OCI-M1 (cell line): ENCODE measurements at places on chromosomes 1 and 21.

DNA sequence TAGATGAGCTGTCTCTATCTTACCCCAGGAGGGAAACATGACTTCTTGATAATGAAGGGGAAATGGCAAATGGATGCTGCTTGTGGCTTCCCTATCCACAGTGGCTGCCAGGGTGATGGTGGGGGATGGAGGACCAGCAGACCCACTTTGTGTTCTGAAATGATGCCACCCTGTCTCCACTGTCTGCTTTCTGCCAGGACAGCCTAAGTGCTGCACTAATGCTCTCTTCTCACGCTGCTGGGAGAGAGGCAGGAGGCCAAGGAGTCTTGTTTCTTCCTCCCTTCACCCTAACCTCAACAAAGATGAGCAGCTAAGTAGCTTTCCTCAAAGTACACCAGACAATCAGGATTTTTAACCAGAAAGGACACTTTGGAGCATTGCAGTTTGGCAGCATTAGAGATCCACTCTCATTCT is 36.6 kb downstream of the XCL1 start:
- DNase-seq: no peak

- no peak for DNase-seq
Measured at GRCh38 chr1:115654125-115654524, 12.4 kb downstream of the VANGL1 start.

DNA sequence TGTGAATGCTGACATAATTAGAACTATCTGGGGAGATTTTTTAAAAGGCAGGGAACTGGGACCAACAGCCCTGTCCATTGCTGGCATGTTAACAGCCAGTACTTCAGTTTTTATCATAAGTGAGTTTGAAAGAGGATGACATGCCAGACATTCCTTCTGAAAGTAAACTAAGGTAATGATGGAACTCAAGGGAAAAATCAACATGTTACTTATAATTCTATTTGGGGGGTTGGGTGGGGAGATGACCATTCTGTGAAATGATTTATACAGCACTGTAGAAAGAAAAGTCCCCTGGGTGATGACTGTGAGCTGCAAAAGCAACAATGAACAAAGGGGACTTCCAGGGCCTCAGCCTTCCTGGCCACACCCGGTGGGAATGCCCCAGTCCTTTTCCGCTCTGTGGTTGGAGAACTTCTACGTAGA is 5.4 kb upstream of the LAMC2 start:
- no peak for DNase-seq

GRCh38 chr21:26131554-26131953 is 39.0 kb downstream of the APP start:
- DNase-seq: no peak

DNA sequence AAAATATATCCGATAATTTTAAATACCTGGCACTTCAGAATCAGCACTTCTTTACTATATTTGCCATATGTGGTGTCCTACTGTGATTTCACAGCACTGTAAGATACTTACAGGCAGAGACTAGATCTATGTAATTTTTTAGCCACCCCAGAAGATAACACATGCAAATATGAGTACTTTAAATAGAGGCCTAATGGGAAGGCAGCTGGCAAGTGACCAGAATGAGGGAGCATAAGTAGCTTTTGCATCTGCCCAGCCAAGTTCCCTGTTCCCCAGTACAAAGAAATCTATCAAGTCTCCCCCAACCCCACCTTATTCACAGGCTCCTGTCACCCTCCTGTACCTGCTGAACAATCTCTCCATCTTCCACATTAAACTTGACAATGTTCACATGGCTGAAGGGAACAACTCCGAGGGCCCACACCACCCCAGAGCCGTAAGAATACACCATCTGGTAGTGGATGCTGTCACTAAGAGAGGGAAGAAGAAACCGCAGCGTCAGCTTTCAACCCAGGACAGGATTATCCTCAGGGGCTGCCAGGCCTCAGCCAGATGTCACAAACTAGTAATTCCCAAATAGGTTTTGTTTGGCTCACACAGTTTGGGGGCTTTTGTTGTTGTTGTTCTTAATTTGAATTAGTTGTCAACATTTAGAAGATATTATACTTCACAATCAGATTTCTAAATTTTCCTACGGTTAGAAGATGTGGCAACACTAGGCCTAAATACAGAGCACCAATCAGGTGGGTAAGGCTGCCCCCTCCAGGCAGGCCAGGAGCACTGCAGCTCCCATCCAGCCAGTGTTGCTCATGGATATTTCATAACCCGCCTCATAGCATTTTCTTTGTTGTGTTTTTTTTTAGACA is 10.4 kb downstream of the EMC1 start:
- DNase-seq: peak; percentile 77

DNA sequence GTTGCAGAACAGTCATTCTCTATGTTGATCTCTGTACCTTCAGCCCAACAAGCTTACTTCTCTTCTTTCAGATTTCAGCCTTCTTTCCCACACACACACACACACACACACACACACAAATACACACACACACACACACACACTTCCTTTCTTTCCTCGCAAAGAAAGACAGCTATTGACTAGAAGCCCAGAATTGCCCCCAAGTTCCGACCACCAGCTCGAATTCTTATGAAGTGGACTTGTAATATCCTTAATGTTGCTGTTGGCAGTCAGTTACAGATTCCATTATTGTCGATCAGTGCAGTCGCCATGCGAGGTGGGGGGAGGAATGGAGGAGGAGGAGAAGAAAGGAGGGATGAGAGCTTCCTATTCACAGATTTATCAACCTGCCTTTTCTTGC is 125.5 kb downstream of the CLEC20A start:
- peak; percentile 41 for DNase-seq

DNA sequence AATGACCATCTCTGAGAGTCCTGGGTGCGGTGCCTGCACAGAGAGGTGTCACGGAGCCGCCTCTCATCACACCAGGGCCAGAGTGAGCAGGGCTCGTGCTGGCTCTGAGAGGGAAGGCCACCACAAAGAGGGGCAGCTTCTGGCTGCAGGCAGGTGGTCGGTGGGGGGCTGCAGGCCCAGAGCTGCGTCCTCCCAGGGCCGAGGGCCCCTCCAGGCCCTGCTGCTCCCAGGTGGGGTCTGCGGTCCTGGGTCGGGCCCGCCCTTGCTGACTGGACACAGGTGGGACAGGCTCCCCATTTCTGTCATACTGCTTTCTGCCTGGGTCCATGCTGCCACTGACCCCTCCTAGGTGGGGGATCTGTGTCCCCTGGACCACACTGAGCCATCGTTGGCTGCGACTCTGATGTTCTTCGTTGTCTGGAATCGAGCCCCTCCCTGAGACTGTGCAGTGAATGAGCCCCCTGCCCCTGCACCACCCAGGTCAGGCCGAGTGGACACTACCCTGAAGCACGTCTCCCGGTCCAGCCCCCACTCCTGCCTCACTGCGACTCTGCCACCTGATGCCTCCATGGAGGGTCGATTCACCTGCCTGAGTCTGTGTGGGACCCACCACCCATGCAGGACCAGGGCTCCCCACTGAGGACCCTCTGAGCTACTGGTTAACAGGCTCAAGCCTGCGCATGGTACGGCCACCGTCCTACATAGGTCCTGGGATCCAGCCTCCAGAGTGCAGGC is 332.0 kb upstream of the VAMP3 start:
- no peak for DNase-seq

GRCh38 chr1:15833842-15834405 is 13.6 kb upstream of the SPEN start:
- DNase-seq: peak; percentile 62

GRCh38 chr1:11823366-11824137 is 17.6 kb downstream of the CLCN6 start:
- DNase-seq: no peak

- no peak for DNase-seq
Measured at GRCh38 chr1:214793708-214794107, 190.7 kb downstream of the CENPF start.

- no peak for DNase-seq
Measured at GRCh38 chr1:154784416-154784815, 85.7 kb downstream of the KCNN3 start.

DNA sequence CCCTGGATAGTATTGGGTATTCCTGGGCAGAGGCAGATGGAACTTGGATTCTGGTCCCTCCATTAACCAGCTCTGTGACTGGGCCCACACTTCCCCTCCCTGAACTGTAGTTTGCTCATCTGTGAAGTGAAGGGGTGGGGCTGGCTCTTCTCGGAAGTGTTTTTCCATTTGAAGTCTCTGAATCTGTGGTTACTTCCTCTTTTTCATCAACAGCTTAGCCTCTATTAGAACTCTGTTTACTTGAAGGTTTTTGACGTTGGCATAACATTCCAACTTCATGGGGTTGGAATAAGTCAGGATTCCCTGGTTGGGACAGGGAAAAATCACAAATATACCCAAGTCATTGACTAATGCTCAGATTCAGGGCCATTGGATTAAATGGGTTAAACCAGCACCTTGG is 3.6 kb downstream of the KIAA0040 start:
- DNase-seq: peak; percentile 94

- no peak for DNase-seq
Measured at GRCh38 chr1:113579256-113580018, 179.8 kb downstream of the PHTF1 start.

DNA sequence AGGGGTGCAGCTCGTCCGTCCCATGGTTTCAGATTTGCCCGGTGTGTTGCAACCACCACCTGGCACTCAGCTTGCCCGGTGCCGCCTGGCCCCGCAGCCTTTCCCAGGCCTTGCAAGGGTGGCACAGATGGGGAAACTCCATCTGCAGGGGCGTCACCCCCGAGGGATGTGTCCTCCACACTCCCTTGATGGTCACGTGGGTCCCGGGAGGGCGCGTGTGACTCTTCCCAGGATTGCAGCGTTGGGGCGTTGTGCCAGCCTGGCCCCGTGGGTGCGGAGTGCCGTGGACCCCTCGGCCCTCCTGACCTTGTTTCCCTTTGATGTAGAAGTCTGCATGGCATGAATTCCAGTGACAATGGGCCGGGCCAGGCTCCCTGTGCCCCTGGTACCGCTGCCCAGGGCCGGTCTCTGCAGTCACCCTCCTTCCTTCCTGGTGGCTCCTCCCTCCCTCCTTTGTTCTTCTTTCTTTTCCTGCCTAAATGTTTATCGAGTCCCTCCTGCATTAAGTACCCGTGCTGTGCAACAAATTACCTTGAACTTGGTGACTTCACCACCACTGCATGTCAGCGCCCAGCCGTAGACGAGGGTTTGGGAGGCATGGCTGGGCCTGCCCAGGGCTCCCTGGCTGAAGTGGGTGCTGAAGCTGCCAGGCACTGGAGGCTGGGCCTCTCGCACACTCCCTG is 22.9 kb downstream of the RRP1 start:
- DNase-seq: no peak

- DNase-seq: no peak
Measured at GRCh38 chr1:69485616-69486015, 82.1 kb upstream of the LRRC7 start.

GRCh38 chr1:177053648-177054047 is 110.9 kb downstream of the ASTN1 start:
- DNase-seq: no peak

- DNase-seq: peak; percentile 15
Measured at GRCh38 chr1:184118046-184118445, 66.5 kb downstream of the TSEN15 start.

GRCh38 chr1:96944432-96945092 is 223.0 kb downstream of the PTBP2 start:
- no peak for DNase-seq

GRCh38 chr1:18151436-18152122 is 44.0 kb downstream of the IGSF21 start:
- no peak for DNase-seq

DNA sequence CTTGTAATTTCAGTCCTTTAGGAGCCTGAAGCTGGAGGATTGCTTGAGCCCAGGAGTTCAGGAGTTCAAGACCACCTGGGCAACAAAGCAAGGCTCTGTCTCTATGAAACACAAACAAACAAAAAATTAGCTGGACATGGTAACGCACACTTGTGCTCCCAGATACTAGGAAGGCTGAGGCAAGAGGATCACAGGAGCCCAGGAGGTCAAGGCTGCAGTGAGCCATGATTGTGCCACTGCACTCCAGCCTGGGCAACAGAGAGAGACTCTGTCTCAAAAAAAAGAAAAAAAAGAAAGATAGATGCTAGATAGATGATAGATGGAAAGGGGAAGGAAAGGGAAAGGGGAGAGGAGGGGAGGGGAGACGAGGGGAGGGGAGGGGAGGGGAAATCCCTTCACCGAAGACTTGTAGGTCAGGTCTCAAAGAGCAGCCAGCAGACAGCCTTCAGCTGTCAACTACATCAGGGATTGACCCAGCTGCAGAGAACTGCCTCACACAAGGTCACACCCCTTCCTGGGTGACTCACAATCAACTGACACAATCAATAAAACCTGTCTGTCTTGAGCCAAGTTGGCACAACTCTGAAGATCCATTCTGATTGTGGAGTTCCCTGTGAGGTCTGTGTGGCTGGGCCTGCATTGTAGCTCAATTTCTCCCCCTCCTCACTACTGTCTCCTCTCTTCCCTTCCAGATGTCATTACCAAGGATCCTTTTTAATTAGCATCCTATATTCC is 200.6 kb downstream of the RGS7 start:
- no peak for DNase-seq

- DNase-seq: peak; percentile 100
Measured at GRCh38 chr1:149887456-149888246, 11.7 kb upstream of the BOLA1 start.

GRCh38 chr1:156601122-156601830 is at the start of gene GPATCH4:
Gene GPATCH4, minus strand, starts transcription at chr1:156601479.
- DNase-seq: peak; percentile 92

DNA sequence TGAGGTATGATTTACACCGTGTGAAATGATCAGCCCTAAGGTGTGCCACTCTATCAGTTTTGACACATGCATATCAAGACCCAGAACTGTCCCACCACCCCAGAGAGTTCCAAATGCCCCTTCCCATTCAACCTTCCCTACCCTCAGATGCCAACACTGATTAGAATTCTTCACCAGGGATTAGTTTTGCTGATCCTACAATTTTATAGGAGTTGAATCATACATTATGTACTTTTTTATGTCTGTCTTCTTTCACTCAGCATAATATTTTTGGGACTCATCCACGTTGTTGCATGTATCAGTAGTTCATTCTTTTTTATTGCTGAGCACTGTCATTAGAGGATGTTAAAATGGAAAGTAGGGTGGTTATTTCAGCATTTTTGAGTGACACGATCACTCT is 178.3 kb downstream of the ZSCAN20 start:
- DNase-seq: no peak

DNA sequence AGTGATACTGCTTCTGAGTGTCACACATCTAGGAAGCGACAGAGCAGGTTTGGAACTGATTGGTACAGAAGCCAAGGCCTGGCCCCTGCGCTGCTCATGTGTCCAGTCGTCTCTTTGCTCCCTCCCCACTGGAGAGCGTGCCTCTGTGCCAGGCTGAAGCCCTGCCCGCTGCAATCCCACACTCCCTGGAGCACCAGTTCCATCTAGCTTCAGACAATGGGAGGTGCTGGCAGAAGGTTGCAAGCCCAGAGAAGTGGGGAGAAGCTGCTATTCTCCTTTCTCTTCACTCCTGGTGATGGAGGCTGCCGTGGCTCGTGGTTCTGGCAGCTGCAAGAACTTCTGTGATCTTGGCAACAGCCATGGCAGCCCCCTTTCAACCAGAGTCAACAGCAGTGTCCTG is 250.9 kb downstream of the MATN1 start:
- DNase-seq: no peak

GRCh38 chr1:160708118-160708517 is 3.5 kb downstream of the CD48 start:
- no peak for DNase-seq

GRCh38 chr21:27513825-27514224 is 546.9 kb upstream of the ADAMTS5 start:
- no peak for DNase-seq

- peak; percentile 29 for DNase-seq
Measured at GRCh38 chr21:31347435-31348032, 3.5 kb upstream of the TIAM1 start.
